ENCODE measurements at places on chromosomes 7 and 10. TPM values are rescaled to one million over a fixed set of nuclear protein-coding genes. Genes with fewer than 3 reads are reported as not detected.

- H3K36me3 ChIP-seq: no peaks in the 10 kb centered on the region
- DNase-seq: no peak
- H3K4me3 ChIP-seq: no peak overlapping the region
- H3K27ac ChIP-seq: no peak overlapping the region
- H3K27me3 ChIP-seq: no peaks in the 10 kb centered on the region
Observed at GRCh38 chr10:27500886-27501285, 3.2 kb upstream of the RAB18 start.

DNA sequence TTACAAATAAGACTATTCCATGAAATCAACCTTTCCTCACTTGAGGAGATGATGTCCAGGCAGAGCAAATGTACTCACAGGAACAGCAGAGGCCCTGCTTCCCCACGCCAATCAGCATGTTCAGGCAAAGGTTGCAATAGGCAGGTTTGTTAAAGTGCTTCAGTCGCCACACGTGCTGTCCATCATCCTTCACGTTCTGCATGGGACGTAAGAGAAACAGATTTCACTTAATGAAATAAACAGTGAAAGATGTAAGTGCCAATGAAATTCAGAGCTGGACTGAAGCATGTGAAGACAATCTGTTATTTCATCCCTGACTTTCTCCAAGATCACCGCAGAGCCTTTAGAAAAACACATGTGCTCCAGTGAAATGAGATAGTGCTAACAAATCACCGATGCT is 217.4 kb downstream of the DGKB start:
- no peak for DNase-seq
- no peaks in the 10 kb centered on the region for H3K4me1 ChIP-seq
- H3K4me3 ChIP-seq: no peak overlapping the region
- no peaks in the 10 kb centered on the region for H3K27me3 ChIP-seq

DNA sequence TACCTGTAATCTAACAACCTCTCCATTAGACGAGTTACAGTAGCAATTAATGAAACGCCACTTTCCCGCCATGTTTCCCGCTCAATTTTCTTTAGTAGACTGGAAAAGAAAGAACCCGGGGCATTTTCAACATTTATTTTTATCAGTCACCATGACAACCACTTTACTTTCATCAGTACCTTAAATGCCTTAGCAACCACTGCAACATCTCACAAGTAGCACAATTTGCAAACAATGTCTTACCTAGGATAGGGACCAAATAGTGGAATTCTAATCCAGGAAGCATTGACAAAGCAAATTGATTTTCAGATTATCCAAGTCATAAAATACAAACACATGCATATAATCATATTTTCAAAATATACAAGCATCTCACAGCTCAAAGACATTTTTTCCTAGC is 221.6 kb upstream of the IMMP2L start:
- H3K36me3 ChIP-seq: peaks cover 35% of the 10 kb centered on the region
- no peak for DNase-seq
- no peaks in the 10 kb centered on the region for H3K4me1 ChIP-seq
- no peak overlapping the region for H3K27ac ChIP-seq
- no peaks in the 10 kb centered on the region for H3K27me3 ChIP-seq

DNA sequence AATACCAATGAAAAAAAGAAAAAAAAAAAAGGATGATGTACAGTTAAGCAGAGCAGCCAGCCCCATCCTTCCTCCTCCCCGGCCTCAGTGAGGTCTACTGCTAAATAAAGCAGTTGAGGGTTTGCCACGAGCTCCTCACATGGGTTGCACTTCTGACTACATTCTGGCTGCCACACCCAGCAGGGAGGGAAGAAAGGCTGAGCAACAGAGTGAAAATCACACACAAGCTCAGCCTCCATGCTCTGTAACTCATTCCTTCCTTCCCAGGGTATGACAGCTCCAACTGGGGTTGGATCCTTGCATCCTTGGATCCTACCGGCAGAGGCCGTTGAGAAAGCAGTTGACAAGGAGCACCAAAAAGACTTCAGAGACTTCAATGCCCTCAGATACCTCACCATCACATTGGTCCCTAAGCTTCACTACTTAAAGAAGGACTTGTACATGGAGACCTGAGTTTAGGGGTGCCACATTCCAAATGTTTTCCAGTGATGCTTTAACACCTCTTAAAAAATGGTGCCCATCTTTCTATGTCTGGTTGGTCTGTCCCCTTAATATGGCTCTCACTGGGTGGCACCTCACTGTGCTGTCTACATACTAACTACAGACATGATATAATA is 52.9 kb upstream of the PIK3CG start:
- peak; percentile 15 for DNase-seq

DNA sequence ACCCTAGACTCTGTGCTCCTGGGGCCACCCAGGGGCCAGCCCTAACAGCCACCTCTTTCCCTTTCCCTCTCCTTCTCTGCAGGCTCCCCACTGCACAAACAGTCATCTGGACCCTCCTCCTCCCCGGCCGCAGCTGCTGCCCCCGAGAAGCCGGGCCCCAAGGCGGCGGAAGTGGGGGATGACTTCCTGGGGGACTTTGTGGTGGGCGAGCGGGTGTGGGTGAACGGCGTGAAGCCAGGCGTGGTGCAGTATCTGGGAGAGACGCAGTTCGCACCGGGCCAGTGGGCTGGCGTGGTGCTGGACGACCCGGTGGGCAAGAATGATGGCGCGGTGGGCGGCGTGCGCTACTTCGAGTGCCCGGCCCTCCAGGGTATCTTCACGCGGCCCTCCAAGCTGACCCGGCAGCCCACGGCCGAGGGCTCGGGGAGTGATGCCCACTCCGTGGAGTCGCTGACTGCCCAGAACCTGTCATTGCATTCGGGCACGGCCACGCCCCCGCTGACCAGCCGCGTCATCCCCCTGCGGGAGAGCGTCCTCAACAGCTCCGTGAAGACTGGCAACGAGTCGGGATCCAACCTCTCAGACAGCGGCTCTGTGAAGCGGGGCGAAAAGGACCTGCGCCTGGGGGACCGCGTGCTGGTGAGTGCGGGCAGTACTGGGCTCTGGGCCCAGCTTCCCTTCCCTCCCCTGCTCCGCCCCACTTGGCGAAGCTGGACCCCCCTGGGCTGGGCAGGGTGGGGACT is 49.3 kb downstream of the CLIP2 start:
- H3K27ac ChIP-seq: no peak overlapping the region
- peaks cover 42% of the 10 kb centered on the region for H3K36me3 ChIP-seq
- no peak for DNase-seq
- no peaks in the 10 kb centered on the region for H3K27me3 ChIP-seq
- no peaks in the 10 kb centered on the region for H3K4me1 ChIP-seq

DNA sequence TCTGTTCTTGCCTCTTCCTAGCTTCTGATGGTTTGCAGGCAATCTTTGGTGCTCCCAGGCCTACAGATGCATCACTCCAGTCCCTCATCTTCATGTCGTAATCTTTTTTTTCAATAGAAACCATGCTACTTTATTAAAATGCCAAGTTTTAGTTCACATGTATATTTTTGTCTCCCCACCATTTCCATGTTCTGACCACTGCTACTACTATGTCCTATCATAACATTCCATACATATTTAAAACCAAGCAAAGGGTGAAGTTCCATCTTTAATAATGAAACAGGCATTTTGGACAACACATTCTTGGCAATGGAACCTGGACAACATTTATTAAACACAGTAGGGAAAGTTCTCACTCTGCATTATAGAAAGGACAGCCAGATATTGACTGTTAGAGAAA is 58.8 kb downstream of the ZNF518A start:
- H3K27me3 ChIP-seq: no peaks in the 10 kb centered on the region
- no peak overlapping the region for H3K4me3 ChIP-seq
- no peak overlapping the region for H3K27ac ChIP-seq
- no peaks in the 10 kb centered on the region for H3K4me1 ChIP-seq
- no peaks in the 10 kb centered on the region for H3K36me3 ChIP-seq

DNA sequence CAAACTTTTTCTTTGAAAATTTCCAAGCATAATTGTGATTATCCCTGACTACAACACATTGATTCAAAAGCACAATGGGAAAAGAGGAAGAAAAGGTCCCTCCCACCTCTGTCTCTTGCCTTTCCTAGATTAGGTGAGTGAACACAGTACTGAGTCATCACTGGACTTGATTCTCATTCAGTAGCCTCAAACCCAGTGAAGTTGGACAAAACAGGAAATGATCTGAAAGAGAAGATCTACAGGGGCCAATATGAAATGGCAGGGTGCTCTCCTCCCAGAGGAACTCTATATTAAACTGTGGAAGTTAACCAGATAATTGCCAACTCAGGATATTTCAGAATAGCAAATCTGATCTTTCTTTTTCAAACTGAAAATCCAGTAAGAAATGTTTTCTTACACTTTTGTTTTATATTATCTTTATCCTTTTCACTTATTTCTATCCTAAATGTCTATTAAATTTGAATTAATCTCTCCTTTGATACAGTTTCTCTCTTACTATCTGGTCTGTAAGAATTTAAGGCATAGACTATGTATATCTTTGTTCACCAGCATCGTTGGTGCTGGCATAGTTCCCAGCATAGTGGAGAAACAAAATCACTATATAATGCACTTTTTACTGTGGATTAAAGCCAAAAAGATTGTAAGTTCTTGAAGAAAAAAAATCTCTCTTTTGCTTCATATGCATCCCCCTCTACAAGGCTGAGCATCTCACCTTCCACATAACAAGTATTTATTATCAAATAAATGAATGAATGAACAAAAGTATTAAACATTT is 41.4 kb upstream of the IKZF1 start:
- H3K4me1 ChIP-seq: no peaks in the 10 kb centered on the region
- no peaks in the 10 kb centered on the region for H3K36me3 ChIP-seq
- H3K4me3 ChIP-seq: no peak overlapping the region
- no peaks in the 10 kb centered on the region for H3K27me3 ChIP-seq
- no peak for DNase-seq

GRCh38 chr10:95837783-95838182 is 70.0 kb upstream of the CC2D2B start:
- no peak overlapping the region for H3K4me3 ChIP-seq
- no peaks in the 10 kb centered on the region for H3K4me1 ChIP-seq
- DNase-seq: peak; percentile 26
- no peak overlapping the region for H3K27ac ChIP-seq

GRCh38 chr7:157460721-157461120 is 123.9 kb downstream of the DNAJB6 start:
- no peak for DNase-seq
- peaks cover 12% of the 10 kb centered on the region for H3K27me3 ChIP-seq
- H3K4me1 ChIP-seq: no peaks in the 10 kb centered on the region
- no peak overlapping the region for H3K4me3 ChIP-seq

DNA sequence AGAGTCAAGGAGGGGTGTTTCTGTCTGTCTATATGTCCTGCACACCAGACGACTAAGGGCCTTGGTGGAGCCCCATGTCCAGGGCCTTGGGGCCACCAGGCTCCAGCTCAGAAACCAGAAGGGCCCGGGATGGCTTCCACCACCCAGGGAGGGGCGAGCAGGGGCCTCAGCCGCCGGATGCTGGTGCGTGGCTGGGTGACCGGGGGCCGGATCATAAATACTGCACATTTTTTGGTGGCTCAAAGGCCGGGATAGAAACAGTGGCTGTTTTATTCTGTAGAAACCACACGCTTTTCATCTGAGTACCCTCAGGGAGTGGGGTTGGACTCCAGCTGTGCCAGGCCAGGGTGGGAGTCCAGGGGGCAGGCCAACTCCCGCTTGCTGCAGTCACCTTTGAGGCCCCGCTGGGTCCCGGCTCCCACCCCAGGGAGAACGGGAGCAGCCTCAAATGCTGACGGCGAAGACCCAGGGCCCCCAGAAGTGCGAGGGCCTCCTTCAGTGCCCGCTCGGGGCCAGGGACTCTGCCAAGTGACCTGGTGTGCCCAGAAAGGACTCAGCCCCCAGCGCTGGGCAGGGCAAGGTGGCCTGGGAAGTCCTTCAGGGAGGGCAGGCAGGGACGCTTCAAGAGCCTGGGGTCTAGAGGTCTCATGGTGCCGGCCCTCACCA is 28.2 kb downstream of the PDGFA start:
- DNase-seq: no peak
- peaks cover 6% of the 10 kb centered on the region for H3K4me1 ChIP-seq
- H3K4me3 ChIP-seq: no peak overlapping the region
- H3K27ac ChIP-seq: peak overlapping the region; percentile 70
- no peaks in the 10 kb centered on the region for H3K27me3 ChIP-seq

DNA sequence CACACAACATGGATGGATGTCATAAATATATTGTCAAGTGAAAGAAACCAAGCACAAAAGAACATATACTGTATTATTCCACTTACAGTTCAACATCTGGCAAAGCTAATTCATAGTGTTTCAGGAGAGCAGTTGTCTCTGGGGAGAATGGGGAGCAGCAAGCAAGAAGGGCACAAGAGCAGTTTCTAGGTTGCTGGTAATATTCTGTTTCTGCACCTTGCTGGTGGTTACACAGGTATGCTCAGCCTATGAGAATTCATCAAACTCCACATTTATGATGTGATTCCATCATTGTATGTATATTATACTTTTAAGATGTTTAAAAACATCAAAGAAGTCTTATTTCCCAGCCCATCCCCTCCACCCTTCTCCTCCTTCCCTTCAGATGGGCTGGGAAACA is 18.1 kb upstream of the PALS2 start:
- no peak overlapping the region for H3K4me3 ChIP-seq
- no peaks in the 10 kb centered on the region for H3K36me3 ChIP-seq
- H3K4me1 ChIP-seq: no peaks in the 10 kb centered on the region
- no peaks in the 10 kb centered on the region for H3K27me3 ChIP-seq
- H3K27ac ChIP-seq: no peak overlapping the region

GRCh38 chr7:43535031-43535451 is 47.9 kb upstream of the STK17A start:
- no peaks in the 10 kb centered on the region for H3K27me3 ChIP-seq
- H3K27ac ChIP-seq: peak overlapping the region; percentile 62
- no peak overlapping the region for H3K4me3 ChIP-seq
- no peak for DNase-seq
- no peaks in the 10 kb centered on the region for H3K4me1 ChIP-seq

GRCh38 chr10:80451132-80451531 is 3.0 kb upstream of the TSPAN14 start:
- no peaks in the 10 kb centered on the region for H3K36me3 ChIP-seq
- no peaks in the 10 kb centered on the region for H3K27me3 ChIP-seq
- peak overlapping the region; percentile 98 for H3K27ac ChIP-seq
- no peak overlapping the region for H3K4me3 ChIP-seq
- H3K4me1 ChIP-seq: no peaks in the 10 kb centered on the region

- H3K27ac ChIP-seq: peak overlapping the region; percentile 49
- DNase-seq: no peak
- H3K27me3 ChIP-seq: no peaks in the 10 kb centered on the region
Observed at GRCh38 chr10:113491967-113492565, 60.8 kb upstream of the HABP2 start.

DNA sequence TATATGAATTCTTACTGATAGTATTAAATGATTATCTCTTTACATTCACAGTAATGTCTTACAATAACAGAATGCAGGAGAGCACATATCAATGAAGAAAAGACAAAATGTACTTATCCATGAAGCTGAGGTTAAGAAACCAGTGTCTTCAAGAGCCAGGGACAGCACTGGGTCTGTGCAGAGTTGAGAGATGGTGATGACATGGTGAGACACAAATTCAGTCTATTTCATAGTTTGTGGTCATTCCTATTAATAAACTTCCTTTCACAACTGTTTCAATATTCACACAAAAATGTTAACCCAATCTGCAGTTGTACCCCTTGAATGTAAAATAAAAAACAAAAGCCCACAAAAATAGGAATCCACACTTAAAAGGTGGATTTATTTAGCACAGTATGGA is 5.3 kb upstream of the MAGI2 start:
- H3K27ac ChIP-seq: no peak overlapping the region
- H3K4me1 ChIP-seq: peaks cover 21% of the 10 kb centered on the region
- H3K36me3 ChIP-seq: no peaks in the 10 kb centered on the region
- H3K27me3 ChIP-seq: no peaks in the 10 kb centered on the region
- H3K4me3 ChIP-seq: no peak overlapping the region
- DNase-seq: no peak

The ASZ1 gene
- not detected for total RNA-seq

The MKX gene
- 1.2 TPM for total RNA-seq

The ZNF117 gene
- 15.7 TPM for total RNA-seq

The CLDN15 gene
- total RNA-seq: 26.0 TPM

The NKX2-3 gene
- total RNA-seq: not detected

The SPDYE5 gene
- not detected for total RNA-seq

The SLF2 gene
- total RNA-seq: 29.1 TPM

Data from tibial nerve (tissue), 4 donors.